ENCODE measurements at places on chromosomes 16 and 17.

DNA sequence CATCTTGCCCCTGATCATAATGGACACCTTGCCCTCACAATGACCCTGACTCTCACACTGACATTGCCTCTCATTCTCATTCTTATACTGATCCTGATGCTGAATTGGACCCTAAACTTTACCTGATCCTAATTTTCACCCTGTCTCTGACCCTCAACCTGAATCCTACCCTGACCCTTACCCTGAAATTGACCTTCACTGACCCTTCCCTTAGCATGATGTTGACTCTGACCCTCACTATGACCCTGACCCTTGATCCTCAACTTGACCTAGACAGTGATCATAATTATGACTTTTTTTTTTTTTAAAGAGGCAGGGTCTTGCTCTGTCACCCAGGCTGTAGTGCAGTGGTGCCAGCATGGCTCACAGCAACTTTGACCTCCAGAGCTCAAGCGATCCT is 3.4 kb downstream of the AHSP start:
- DNase-seq = no peak

DNA sequence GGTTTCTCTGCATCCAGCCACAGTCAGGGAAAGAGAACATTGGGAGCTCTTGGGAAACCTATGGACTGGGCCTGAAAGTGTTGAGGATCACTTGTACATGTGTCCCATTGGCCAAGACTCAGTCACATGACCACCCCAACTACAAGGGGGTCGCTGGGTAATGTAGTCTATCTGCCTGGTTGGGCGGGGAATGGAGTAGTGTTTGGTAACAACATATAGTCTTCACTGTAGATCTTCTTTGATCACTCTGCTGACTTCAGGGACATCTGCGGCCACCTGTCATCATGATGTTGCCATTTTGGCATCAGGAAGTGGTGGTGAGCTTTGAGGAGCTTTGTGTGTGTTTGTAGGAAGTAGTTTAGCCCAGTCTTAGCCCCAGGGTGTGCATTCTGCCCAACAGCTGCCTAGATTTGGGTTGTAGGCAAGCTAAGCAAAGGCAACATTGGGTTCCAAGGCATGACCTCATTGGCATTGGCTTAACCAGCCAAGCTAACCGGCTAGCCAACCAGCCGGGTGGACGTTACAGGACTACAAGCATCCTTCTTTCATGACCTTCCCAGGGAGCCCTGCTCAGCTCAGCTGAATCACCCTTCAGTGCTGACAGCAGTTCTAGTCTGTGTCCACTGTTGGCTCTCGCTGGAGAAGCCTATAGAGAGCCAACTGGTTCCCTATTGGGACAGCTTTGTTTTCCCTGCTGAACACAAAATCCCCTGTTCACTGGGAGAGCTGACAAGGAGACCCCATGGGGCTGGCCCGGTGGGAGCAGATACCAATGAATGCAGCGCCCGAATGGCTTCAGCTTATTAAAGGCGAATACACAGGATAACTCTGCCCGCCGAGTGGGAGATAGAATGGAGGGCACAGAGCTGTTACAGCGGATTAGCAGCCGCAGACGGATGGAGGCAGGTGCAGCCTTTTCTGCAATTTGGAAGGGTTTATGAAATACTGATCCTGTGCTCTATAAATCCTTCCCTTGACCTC is 178.6 kb downstream of the NTN1 start:
- DNase-seq = peak; percentile 8

GRCh38 chr17:50938821-50939541 is 72.8 kb upstream of the TOB1 start:
- DNase-seq = no peak

DNA sequence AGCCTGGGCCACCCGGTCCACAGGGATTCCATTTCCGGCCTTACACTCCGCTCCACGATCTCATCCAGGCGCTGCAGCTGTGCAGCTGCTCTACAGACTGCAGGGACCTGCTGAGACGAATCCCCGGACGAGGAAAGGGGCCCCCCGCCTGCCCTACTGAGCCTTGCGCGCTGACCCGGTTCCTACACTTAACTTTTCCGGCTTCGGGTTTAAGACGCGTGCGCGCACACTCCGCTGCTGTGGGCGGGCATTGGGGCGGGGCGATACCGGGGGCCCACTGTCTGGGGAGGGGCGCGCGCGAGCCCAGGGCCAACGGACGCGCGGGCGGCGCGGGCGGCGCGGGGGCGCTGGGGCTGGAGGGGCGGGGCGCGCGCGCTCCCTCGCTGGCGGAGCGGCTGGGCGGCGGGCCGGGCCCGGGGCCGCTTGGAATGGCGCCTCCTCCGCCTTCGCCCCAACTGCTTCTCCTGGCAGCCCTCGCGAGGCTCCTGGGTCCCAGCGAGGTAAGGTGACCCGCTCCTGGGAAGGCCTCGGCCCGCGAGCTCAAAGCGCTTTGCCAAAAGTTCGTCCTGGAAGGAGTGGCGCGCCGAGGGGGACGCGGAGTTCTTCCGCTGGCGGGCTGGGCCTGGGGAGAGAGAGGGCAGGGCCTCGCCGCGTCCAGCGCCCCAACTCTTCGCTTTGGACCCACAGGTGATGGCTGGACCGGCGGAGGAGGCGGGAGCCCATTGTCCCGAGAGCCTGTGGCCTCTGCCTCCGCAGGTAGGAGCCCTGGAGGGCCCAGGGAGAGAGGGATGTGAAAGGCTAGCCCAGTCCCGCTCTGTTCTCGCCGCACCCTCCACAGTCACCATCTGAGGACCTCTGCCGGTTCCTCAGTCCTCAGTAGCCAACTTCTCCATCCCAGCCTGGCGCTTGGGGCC is at the start of gene TP53I13:
TSS of gene TP53I13 (plus strand) at position 371 of the 914 bp plus-strand sequence. CDS start at position 429, 58 bp downstream.
- peak; percentile 95 for DNase-seq

DNA sequence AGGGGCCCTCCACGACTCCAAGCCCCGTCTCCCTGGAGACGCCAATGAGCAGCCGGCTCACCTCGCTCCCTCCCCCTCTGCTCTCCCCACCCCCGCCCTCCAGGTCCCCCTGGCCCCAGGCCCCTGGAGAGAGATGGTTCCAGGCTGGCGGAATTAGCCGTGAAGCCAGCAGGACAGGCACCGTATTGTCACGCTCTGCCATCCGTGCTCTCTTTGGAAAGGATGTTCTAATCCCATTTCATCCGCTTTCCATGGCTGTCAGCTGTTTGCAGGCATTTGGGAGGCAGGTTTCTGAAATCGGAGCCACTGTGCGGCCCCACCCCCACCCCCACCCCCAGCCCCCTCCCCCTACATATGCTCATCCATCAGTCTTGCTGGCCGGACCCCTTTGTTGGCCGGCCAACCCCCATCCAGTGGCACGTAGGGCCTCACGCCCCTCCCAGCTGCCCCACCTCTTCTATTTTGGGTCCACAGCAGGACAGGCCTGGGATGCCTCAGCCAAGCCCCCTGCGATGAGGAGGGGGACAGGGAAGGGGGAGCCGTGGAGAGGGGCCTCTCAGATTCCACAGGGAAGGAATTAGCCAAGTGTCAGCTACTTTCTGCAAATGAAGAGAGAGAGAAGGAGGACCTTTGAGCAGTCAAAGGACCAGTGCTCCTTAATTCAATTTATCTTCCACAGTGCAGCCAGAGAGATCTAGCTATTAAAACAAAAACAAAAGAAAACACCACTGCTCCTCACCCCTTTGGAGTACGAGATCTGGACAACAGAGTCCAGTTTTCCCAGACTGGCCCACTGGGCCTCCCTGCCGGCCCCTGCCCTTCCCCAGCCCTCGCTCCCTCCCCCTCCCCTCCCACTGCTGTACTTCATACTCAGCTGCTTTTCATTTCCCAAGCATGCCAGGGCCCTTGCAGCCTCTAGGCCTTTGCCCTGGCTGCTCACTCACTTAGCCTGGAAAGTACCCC is 30.7 kb downstream of the SDK2 start:
- no peak for DNase-seq

DNA sequence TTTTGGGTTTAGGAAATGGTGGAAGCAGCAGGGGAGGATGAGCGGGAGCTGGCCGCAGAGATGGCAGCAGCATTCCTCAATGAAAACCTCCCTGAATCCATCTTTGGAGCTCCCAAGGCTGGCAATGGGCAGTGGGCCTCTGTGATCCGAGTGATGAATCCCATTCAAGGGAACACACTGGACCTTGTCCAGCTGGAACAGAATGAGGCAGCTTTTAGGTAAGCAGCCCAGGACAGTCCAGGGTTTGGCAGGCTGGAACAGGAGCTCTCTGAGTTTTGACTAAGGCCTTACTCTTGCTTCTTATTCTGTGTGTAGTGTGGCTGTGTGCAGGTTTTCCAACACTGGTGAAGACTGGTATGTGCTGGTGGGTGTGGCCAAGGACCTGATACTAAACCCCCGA is 41.4 kb downstream of the SF3B3 start:
- no peak for DNase-seq

- peak; percentile 77 for DNase-seq
Observed at GRCh38 chr16:89099905-89100304, 6.3 kb downstream of the ACSF3 start.

- DNase-seq = no peak
Observed at GRCh38 chr16:8552487-8553221, 37.7 kb downstream of the TMEM114 start.

GRCh38 chr17:82830249-82830661 is 9.6 kb downstream of the ZNF750 start:
- DNase-seq = no peak

- DNase-seq = no peak
Observed at GRCh38 chr17:10550014-10550413, 556 bp upstream of the MYH2 start.

- DNase-seq = no peak
Observed at GRCh38 chr17:49783791-49784190, 4.7 kb upstream of the KAT7 start.

DNA sequence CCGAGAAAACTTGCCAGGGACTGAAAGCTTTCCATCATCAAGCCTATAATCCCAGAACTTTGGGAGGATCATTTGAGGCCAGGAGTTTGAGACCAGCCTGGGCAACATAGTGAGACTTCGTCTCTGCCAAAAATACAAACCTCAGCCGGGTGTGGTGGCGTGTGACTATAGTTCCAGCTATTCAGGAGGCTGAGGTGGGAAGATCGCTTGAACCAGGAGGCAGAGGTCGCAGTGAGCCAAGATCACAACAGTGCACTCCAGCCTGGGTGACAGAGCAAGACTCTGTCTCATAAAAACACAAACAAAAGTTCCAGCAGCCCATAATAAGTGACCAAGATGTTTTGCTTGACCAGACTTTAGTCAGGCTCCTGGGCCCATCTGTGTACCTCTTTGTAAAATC is 1.9 kb downstream of the MEAK7 start:
- no peak for DNase-seq

GRCh38 chr16:58363746-58364393 is 28.4 kb upstream of the GINS3 start:
- no peak for DNase-seq

DNA sequence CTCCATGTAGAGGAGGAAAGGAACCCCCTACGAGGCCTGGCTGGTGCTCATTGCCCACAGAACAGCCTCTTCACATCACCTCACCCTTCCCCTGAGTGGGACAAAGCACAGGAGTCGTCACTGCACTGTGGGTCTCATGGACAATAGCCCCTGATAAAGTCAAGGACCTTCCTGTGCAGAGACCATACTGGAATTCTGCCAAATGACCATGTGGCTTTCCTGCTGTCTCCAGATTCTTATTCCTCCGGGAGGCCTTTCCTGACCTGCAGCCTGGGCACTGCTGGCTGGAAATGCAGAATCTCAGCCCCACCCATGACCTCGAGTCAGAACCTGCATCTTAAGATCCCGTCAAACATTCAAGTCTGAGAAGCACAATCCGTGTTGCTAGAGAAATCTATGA is 60.5 kb upstream of the ERN1 start:
- no peak for DNase-seq

DNA sequence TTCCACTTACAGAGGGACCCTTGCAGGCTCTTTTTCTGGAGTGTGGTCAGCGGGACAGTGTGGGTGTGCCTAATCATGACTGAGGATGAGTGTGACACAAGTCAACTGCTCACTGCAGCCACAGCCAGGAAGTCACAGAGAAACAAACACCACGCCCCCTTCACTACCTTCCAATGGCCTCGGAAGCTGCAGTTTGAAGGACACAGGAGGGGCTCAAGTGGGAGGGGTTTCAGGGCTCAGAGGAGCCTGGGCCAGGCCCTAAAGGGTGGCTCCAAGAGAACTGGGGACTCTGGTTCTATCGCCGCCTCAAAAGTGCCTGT is 116.2 kb upstream of the SDK2 start:
- DNase-seq = no peak

DNA sequence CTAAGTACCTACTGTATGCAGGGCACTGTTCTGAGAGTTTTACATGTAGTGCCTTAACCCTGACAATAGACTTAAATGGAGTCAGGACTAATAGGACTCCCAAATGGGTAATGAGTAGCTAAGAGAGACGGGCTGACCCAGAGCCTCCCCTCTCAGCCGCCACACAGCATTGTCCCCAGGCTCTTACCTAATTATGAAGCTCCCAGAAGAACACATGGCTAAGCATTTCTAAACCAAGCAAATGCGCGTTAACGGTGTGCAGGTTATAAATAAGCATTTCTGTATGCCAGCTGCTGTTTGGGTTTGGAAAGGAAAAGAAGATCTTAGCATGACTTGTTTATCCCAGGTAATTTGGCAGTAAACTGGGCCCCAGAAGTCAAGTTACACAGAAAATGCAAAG is 14.3 kb downstream of the KATNIP start:
- no peak for DNase-seq

- DNase-seq = peak; percentile 56
Observed at GRCh38 chr16:49592546-49593423, 219.2 kb downstream of the C16orf78 start.

GRCh38 chr17:61551255-61551742 is 39.7 kb downstream of the NACA2 start:
- DNase-seq = no peak

DNA sequence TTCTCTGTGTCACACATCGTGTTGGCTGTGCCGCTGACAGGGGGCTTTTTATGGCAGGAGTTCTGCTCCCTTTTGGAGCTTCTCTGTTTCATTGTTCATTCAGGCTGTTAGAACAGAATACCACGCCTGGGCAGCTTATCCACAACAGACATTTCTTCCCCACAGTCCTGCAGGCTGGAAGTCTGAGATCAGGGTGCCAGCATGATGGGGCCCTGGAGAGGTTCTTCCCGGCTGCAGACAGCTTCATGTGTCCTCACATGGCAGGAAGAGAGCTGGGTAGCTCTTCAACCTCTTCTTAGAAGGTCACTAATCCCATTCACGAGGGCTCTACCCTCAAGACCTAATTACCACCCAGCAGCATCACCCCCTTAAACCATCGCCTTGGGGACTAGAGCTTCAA is 65.1 kb downstream of the DHRS7C start:
- DNase-seq = no peak

DNA sequence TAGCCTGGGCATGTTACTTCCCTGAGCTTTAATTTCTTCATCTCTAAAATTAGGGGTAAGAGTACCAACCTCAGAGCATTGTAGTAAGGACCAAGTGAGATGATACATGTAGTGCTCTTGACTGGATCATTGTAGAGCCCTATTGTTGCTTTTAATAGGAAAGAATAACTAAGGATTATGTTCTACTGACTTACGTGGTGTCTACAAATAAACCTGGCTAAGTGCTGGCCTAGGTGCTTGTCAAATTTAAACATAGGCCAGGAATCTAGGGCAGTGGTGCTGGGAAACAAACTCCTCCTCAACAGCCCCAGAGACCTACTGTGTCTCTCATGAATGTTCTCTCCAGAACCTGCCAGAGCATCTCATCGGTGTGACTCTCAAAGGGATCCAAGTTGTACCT is 69.4 kb downstream of the ABCC12 start:
- DNase-seq = no peak

GRCh38 chr17:67386965-67387551 is 10.0 kb downstream of the PITPNC1 start:
- no peak for DNase-seq

- DNase-seq = no peak
Observed at GRCh38 chr17:15157051-15157450, 108.1 kb downstream of the PMP22 start.

- DNase-seq = no peak
Observed at GRCh38 chr17:7010523-7010922, 1.9 kb upstream of the RNASEK start.

Measured in mucosa of descending colon (tissue), 3 donors.